ENCODE measurements at places on chromosomes 4 and X. TPM values are rescaled to one million over a fixed set of nuclear protein-coding genes. Genes with fewer than 3 reads are reported as not detected.

ATOH1 gene
- not detected for total RNA-seq

DNA sequence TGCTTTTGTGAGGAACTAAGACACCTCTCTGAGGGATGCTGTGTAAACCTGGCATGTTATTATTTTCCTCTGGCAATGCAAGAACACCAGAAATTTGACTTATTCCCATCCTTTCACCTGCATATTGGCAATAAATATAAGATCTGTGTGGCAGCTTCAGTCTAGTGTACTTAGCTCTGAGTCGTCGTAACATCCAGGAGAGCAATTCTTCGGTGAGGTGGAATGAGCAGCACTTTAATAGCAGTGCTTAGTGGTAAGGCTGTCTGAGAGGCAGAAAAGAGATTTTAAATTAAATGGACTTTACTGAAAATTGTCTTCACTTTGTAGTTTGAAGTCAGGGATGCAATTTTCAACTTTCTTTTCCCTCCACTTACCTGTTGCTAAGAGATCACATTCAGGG is 344.9 kb downstream of the PCDH7 start:
- DNase-seq, result no peak

DNA sequence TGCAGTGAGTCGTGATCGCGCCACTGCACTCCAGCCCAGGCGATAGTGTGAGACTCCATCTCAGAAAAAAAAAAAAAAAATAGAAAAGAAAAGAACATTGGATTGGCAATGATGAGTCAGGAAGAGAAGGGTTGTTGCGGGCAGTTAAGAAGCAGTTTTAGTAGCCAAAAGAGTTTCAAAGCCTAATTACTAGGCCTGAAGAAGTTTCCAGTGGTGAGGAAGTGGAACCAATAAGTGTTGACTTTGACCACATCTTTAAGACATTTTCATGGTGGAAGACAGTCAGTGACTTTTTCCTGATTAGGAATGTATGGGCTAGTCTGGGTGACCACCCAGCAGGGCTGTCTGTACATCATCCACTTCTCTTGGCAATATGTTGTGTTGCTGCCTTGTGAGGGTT is 442.3 kb downstream of the AFF2 start:
- DNase-seq, result no peak

S100G gene
- not detected for total RNA-seq

ARMCX4 gene
- total RNA-seq, result 1.6 TPM

GRCh38 chr4:91600301-91600700 is 703.5 kb upstream of the GRID2 start:
- DNase-seq, result no peak

UNC5C gene
- 0.72 TPM for total RNA-seq

- no peak for DNase-seq
Measured at GRCh38 chr4:156193106-156193505, 239.4 kb upstream of the CTSO start.

DNA sequence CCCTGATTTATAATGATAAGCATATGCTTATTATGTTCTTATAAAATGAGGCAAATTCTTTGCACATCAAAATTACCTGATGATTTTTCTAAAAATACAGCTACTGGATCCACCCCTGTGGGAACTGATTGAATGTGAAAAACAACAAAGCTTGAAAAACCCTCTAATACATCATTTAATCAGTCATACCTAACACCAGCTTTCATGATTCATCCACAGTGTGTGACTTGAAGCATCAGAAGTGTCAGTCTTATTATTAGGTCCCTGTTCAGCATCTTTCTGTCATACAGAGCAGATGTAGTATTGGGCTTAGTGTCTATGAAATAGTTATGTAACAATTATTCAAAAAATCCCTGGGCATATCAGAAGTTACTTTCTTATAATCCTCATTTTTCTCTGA is 671.3 kb upstream of the GALNT7 start:
- DNase-seq, result peak; percentile 37

GRCh38 chrX:54540289-54540688 is 10.3 kb downstream of the GNL3L start:
- no peak for DNase-seq

CYLC1 gene
- not detected for total RNA-seq

- DNase-seq, result no peak
Measured at GRCh38 chr4:132910229-132910748, 238.8 kb upstream of the PCDH10 start.

GRCh38 chrX:27008486-27008885 is 454.7 kb downstream of the PPP4R3C start:
- DNase-seq, result no peak

- DNase-seq, result no peak
Measured at GRCh38 chr4:145001635-145002034, 96.4 kb downstream of the ANAPC10 start.

DNA sequence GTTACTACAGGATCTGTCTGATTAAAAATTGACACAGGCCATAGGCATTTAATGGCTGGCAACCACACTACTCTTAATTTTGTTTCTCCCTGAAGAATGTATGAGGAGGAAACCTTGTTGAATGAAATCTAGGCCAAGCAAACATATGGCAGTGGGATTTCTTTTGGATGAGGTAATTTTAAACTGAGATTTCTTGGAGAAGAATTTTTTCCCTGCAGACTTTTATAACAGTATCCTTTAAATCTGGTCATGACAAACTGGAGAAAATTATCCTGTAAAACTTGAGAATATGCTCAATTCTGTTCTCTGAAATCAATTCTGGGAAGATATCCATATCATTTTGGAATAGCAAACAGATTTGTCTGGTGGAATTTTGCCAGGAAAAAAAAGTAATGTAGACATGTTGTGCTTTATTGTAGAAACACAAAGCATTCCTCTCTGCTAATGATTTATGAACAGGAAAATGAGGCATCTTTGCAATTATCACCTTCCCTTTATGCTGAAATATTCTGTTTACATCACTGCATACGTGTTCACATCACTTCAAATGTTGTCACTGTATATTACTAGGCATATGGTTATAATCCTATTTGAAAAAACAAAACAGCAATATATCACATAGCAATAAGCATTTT is 108.3 kb upstream of the ARSJ start:
- DNase-seq, result no peak

DNA sequence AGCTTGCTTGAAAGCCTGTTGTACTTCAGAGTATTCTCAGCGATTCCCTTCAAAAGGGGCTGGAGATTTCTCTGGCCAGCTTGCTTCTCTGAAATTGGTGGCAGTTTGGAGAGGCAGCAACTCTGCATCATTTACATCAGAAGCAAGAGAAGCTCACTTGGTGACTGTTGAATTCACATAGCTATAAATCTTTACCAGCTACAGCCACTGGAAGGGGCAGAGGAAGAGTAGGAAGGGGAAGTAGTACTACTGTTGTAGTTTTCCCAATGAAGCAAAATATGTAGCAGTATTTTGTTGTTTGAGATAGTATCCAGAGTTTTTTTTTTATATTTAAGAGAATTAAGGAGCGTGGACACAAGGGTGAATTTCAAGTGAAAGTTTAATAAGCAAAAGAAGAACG is 2.8 kb downstream of the TENT5D start:
- no peak for DNase-seq

ASB12 gene
- not detected for total RNA-seq

DNA sequence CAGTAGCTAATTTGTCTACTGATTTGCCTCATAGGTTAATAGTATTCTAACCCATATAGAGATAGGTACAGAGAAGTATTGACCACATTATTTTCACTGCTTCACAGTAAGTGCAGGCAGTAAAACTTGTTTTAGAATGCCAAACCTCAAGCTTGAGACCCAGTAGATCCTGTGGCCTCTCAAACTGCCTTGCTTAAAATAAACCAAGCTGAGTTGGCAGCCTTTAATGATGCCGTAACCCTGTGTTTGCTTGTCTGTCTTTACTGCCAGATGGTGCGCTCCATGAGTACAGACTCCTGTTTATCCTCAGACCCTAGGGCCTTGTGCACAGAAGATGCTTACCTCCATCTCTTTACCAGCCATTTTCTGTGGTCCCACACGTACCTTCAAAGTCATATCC is 50.8 kb downstream of the ANXA3 start:
- no peak for DNase-seq

- DNase-seq, result no peak
Measured at GRCh38 chr4:39383690-39384089, 17.5 kb upstream of the RFC1 start.

ITIH6 gene
- total RNA-seq, result not detected

GRIA3 gene
- total RNA-seq, result 0.80 TPM

DNA sequence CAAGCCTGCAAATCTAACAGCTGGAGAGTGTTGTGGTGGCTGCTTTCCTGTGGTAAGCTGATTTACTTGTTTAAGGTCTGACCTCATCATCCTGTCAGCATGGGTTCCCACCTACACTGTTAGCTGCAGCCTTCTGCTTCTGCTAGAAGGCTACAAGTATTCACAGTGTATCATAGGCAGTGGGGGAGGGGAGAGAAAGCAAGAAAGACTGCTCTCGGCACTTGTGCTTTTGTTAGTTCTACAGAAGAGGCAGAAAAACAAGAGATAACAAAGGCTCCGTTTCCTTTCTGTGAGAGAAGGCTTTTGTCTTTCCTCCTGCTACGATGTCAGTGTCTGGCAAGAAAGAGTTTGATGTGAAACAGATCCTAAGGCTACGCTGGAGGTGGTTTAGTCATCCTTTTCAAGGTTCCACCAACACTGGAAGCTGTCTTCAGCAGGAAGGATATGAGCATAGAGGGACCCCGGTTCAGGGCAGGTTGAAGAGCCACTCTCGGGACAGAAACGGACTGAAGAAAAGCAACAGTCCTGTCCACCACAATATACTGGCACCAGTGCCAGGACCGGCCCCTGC is at the start of gene KLHL4:
Gene KLHL4, plus strand, starts transcription at position 232 of the 571 bp plus-strand sequence. Its CDS starts 92 bp downstream, at position 324.
- peak; percentile 39 for DNase-seq

DNA sequence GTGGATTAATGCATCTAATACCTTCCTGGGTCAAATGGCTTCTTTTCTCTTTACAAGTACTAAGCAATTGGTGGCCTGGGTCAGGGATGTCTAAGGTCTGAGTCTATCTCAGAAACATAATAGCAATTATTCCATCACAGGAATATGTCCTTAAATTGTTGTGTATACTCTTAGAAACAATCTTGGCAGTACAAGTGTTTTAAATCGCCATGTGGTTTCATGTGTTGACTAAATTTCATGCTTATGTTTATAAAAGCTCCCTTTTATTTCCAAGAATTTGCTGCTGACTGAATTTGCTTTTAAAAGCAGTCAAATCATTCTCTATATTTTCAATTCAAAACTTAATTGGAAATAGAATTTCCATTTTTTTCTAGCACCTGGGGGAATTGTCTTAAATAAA is 125.3 kb upstream of the PACRGL start:
- no peak for DNase-seq

- no peak for DNase-seq
Measured at GRCh38 chr4:26207631-26208030, 113.2 kb upstream of the RBPJ start.

DNA sequence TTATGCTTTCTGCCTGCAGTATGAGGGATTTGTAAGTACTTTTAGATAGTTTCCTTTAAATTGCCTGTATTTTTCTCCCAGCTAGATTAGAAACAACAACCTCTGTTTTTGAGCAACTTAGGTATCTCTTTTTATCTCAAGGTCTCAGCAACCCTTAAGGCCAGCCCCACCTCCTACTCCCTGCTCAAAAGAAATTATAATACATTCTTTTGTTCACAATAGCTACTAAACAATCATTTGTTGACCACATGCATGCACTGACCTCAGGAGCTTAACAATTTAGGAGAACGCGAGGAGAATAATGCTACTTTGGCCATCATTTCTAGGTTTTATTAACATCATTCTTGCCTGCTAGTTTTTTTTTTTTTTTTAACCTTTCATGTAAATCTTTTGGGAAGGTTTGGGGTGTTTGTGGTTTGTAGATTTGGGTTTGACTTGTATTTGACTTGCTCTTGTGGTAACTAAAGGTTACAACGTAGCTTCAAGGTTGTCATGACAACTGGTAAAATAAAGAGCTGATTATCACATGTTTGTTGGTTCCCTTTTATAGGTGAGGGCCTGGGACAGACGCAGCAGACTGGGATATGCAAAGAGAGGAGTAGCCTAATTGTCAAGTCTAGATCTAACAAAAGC is 145.4 kb upstream of the PLAC1 start:
- DNase-seq, result no peak

ZNF711 gene
- 4.3 TPM for total RNA-seq

PAK3 gene
- total RNA-seq, result 4.5 TPM

RASGEF1B gene
- 1.0 TPM for total RNA-seq

UGT2B10 gene
- total RNA-seq, result not detected

LRRC66 gene
- total RNA-seq, result 0.07 TPM

GRCh38 chrX:79110731-79111130 is 33.8 kb upstream of the GPR174 start:
- no peak for DNase-seq

- no peak for DNase-seq
Measured at GRCh38 chr4:139137763-139138162, 39.3 kb downstream of the ELF2 start.

DNA sequence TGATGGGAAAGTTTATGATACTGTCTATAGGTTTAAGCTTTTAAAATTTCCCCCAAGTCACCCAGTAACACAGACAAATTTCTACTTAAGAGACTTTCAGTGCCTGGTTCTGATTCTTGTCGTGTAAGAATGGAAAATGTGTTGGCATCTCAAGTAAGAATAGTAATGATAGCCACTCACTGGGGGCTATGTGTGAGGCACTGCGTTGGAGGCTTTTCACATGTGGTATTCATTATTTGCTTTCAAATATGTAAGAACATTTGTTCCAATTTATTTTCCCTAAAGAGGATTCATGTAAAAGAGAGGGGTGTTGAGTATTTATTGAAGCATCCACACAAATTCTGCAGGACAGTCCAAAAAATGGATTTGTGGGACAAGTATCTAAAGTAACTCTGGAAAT is 143.6 kb downstream of the FNIP2 start:
- no peak for DNase-seq

DNA sequence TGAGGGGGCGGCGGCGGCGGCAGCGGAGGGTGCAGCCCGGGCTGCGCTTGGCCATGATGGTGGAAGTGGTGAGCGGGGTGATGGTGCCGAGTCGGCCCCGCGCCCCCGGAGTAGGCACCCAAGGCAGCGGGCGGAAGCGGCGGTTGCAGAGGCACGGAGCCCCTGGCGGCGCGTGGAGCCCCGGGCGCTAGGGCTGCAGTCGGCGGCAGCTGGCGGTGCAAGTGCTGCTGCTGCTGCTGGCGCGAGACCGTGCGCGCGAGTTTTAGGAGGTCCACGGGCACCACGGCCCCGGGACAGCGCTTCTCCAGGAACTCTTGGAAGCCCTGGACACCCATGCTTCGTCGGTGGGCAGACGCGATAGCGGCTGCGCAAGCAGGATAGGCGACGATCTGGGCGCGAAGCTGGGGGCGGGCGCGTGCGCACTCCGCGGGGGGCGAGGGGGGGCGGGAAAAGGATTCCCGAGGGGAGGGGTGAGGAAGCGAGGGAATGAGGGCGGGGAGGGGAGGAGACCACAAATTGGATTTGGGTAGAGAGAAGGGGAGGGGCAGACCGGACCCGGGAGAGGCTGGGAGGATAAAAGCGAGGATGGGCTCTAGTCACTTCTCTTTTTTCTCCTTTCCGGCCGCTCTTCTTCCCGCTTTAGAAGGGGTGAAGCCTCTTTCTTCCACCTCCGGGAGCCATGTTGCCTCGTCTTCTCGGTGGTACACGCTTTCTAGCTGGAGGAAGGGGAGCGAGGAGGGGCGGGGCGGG is at the start of gene FAM120C:
Gene FAM120C, minus strand, starts transcription at position 391 of the 750 bp plus-strand sequence. Its CDS starts 56 bp downstream, at position 335.
- no peak for DNase-seq

TEX11 gene
- not detected for total RNA-seq

FAM9B gene
- total RNA-seq, result not detected

GRCh38 chrX:114152130-114152529 is 431.8 kb upstream of the HTR2C start:
- no peak for DNase-seq

UTP3 gene
- 28.0 TPM for total RNA-seq
